ENCODE measurements at places on chromosomes 16 and 17.
A peak's percentile ranks its signal among the peaks of the same experiment; 100 is the strongest.

GRCh38 chr17:77728474-77728795, 230.1 kb upstream of the TNRC6C start:
- no peak for DNase-seq

DNA sequence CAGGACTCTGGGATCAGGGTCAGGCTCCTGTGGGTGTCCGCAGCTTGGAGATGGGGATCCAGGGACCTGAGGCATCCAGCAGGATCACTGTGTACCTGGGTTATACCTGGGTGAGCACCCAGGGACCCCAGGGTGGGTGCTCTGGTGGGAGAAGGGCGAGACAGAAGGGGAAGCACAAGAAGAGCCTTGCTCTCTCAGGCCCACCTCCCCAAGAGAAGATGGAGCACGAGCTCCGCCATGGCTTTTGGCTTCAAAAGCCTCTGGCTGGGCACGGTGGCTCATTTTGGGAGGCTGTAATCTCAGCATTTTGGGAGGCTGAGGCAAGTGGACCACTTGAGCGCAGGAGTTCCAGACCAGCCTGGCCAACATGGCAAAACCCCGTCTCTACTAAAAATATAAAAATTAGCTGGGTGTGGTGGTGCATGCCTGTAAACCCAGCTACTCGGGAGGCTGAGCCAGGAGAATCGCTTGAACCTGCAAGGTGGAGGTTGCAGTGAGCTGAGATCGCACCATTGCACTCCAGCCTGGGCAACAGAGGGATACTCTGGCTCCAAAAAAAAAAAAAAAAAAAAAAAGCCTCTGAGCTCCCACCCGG, 8.9 kb downstream of the DRC7 start:
- DNase-seq: no peak

- DNase-seq: no peak
These were observed 231.6 kb upstream of the CDH5 start for GRCh38 chr16:66134875-66135274.

GRCh38 chr17:5707482-5707881, 123.2 kb upstream of the NLRP1 start:
- no peak for DNase-seq

GRCh38 chr16:2925951-2926649, 14.4 kb downstream of the FLYWCH1 start:
- DNase-seq: no peak

DNA sequence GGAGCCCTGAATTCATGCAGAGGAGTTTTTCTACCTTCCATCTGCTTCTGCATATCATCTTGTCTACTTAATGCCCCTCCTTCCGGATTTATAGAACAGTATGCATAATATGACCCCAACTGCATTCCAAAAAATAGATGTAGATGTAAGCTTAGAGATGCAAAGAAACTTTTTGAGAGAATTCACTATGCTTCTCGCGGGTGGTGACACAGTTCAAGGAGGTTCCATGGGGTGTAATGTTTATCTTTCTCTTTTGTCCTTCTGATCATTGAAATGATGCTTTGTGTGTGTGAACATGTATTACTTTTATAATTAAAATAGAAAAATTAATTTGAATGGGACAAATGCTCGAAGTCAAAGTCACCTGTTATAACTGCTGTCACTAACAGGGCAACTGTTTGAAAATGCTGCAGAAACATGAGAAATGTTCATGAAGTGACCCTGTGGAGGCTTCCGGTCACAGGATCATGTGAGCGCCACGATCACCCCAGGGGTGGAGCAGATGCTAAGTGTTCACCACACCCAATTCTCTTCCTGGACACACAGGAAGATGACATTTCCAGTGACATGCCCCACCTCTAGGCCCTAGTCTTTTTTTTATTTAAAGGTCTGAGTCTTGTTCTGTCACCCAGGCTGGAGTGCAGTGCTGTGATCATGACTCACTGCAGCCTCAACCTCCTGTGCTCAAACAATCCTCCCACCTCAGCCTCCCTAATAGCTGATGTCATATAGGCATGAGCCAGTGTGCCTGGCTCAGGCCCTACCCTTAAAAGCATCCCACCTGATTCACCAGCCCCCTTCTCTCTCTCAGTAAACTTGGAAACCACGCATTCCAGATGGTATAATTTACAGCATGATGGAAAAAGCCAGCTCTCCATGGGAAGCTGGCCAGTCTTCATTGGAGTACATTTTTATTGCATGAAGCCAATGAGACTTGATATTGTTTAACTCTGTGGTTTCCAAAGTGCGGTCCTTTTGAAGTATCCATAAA, 21.0 kb upstream of the AGRP start:
- DNase-seq: peak; percentile 79

DNA sequence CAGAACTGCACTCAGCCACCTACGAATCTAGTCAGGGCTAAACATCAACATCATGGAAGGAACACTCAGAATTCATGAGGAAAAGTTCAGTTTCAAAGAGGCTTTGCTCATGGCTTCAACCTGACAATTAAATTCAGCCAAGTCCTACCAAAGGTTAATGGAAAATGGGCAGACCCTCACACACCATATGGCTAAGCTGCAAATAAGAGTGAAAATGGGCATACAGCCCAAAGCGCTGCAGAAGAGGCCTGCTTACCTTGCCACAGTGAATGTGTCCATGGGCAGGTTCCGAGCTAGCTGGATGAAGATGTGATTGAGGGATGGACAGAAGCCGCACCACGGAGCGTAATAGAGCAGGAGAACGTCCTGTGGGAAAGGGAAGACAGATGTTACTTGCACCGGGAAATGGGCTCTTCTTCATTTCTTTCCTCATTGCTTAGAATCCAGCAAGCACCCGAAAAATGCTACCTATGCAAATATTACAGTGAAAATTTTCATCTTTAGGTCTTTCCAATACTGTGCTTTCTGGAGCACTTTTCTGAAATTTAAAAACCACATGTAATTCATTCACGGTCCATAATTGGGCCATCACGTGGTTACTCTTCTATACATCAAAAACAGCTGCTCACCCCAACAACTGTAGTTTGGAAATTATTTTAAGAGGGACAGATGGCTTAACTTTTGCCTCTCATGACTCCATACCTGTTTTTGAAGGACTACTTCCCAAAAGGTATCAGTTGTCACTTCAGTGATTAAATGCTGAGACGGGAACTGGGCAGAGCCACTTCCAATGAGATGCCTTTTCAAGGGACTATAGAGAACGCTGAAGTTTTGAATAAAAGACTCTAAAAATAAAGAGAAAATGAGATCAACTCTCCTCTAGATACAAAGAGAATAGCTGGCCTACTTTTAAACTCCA, 19.6 kb downstream of the SNN start:
- no peak for DNase-seq

DNA sequence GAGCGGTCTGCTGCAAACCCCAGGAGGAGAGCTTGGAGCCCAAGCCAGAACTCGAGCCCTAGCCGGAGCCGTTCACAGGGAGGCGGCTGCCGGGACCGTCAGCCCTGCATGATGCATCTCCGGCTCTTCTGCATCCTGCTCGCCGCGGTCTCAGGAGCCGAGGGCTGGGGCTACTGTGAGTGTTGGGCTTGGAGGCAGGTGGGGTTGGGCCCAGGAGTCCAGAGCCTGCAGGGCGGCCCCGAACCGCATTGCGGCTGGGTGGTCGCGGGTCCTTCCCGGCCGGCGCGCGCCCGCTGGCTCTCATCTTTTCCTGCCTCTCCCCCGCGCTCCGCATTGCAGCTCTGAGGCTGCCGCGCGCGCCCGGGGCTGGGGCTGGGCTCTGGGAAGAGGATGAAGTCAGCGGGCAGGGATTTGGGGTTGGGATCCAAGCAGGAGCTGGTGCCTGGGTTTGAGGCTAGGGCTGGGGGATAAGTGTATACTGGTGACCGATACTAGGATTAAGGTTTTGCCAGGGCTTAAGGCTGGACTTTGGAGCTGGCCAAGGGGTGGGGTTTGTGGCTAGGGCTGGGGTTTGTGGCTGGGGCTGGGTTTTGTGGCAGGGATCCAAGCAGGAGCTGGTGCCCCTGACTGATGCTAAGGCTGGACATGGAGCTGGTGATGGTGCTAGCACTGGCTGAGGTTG, 532 bp downstream of the CNTNAP1 start:
- peak; percentile 33 for DNase-seq

GRCh38 chr16:66649636-66650205, 45.2 kb downstream of the CMTM3 start:
- DNase-seq: no peak

GRCh38 chr17:64057701-64058263, 37.3 kb upstream of the ICAM2 start:
- no peak for DNase-seq

- DNase-seq: peak; percentile 49
These were observed 5.1 kb downstream of the CYB5D1 start for GRCh38 chr17:7862692-7863437.

GRCh38 chr16:79598348-79599181, 2.0 kb downstream of the MAF start:
- DNase-seq: peak; percentile 67

DNA sequence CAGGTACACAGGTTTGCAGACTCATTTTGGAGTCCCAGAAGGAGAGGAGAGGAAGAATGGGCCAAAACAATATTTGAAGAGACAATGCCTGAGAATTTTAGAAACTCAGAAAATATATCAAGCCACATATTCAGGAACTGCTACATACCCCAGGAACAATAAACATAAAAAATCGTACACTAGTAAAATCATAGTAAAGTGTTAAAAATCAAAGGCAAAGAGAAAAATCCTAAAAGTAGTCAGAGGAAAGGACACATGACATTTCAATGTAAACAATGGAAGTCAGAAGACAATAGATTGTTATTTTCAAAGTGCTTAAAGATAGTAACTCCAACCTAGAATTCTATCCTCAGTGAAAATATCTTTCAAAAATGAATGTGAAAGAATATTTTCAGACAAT, 28.5 kb upstream of the NACA2 start:
- no peak for DNase-seq

DNA sequence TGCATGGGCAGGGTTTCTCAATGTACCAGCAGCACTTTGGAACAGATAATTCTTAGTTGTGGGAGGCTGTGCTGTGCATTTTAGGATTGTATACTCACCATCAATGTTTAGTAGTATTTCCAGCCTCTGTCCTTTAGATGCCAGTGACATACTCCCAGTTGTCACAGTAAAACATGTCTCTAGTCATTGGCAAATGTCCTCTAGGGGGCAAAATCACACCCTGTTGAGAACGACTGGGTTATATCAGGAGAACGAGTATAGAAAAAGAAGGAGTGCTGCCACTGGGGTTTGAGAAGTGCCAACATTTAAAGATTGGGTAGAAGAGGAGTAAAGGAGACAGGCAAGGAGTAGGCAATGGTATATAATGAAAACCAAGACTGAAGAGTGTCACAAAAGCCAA, 37.9 kb upstream of the SMIM36 start:
- peak; percentile 28 for DNase-seq

DNA sequence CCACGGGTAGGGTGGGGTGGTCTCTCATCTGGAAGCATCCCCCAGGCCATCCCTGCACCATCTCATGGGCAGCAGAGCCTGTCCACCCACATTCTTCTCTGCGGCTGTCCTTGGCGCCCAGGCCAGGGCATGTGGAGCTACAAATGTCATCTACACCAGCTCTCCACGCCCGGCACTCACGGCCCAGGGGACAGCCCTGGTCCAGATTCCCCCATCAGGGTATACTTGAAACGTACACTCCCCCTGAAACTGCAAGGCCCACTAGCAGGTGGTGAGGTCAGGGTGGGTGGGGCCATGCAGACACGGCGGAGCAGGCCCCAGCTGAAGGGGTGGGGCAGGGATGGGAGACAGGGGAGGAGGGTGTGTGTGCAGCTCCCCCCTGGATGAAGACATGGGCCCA, 3.2 kb upstream of the SOX8 start:
- no peak for DNase-seq

- no peak for DNase-seq
These were observed 14.7 kb downstream of the CEP20 start for GRCh38 chr16:15873737-15874136.

GRCh38 chr17:732902-733720, 715 bp downstream of the TLCD3A start:
- peak; percentile 39 for DNase-seq

- no peak for DNase-seq
These were observed 31.2 kb upstream of the CD300E start for GRCh38 chr17:74654742-74655141.

DNA sequence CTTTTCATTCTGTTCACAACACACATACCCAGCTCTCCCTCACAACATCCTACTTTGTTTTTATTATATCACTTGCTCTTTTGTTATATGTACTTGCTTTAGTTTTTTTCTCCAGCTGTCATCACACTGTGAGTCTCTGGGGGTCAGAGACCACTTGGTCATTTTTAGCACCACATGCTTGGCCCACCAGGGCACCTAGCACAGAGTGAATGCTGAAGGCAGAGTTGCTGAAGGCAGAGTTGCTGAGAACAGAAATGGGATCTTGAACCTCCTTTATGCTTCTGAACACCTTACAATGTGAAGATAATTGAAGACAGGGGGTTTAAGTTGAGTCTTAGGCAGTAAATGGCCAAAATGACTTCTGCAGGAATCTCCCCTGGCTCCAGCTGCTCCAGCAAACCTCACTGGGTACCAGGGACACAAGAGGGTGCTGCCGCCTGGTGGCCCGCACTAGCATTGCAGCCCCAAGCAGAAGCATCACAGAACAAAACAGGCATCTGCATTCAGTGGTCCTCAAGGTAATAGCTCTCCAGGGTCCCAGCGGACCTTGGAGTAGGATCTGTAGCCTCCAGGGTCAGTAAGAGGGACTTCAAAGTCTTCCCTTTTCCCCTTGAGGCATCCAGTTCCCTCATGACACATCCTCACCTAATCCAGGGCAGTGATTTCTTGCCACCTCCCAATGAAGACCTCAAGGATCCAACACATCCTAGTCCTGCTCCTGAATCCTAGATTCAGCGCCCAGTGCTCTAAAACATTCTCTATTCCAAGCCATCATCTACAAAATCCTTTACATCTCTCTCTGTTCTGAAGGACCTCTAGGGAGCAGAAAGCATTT, 1972.6 kb downstream of the TP53TG3F start:
- no peak for DNase-seq

DNA sequence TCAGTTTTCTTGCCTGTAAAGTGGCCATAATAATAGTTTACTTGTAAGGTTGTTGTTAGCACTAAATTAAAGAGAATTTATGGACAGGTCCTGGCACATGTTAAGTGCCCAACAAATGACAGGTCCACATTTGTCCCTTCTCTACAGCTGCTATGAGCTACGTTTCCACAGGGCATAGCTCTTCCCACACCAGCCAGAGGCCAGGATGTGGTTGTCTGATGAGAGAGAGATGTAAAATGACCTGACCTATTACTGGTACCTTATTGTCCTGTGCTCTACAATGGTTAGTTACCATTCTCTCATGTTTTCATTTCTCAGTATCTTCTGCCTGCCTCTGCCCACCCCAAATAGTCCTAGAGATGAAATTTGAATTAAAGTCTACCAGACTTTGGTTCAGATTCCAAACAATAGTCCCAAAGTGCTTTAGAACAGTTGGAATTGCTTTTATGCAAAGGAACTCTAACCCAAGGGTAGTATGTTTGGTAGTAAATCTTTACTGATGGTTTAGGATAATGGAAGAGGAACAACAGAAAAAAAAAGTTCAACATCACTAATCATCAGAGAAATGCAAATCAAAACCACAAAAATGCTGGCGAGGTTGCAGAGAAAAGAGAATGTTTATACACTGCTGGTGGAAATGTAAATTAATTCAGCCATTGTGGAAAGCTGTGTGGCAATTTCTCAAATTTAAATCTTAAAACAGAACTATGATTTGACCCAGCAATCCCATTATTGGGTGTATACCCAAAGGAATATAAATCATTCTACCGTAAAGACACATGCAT, 57.1 kb upstream of the ANKFN1 start:
- DNase-seq: no peak
